Smooth muscle cell of the brain vasculature (primary cell): ENCODE measurements at places on chromosomes 11 and 22.
A peak's percentile ranks its signal among the peaks of the same experiment; 100 is the strongest.

GRCh38 chr22:38712486-38713207, 6.9 kb downstream of the GTPBP1 start:
- no peak for DNase-seq

GRCh38 chr22:31574055-31574670, 77.8 kb downstream of the SFI1 start:
- DNase-seq = no peak

GRCh38 chr11:96185220-96185768, 157.7 kb downstream of the MAML2 start:
- DNase-seq = no peak

DNA sequence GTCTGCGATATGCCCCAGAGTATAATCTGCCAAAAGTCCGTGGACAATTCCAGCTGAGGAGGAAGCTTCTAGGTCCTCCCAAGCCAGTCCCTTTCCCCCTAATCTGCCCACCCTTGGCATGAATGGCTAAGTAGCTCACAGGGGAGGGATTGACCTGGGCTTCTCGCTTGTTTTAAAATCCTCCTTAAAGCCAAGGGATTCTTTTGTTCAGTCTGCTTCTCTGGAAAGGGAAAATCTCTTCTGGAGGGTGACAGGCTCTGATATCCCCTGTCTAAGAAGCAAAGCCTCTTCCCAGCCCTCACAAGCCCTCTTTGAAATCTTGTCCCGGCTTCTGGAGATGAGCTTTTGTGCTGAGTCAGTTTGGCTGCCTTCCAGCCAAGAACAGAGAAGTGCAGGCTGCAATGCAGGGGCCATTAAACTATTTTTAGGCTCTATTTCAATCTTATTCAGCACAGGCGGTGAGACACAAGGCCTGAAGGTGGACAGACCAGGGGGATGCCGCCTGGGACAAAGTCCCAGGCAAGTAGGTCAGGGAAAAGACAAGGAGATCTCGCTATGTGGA, 23.9 kb downstream of the NEFH start:
- DNase-seq = peak; percentile 39

DNA sequence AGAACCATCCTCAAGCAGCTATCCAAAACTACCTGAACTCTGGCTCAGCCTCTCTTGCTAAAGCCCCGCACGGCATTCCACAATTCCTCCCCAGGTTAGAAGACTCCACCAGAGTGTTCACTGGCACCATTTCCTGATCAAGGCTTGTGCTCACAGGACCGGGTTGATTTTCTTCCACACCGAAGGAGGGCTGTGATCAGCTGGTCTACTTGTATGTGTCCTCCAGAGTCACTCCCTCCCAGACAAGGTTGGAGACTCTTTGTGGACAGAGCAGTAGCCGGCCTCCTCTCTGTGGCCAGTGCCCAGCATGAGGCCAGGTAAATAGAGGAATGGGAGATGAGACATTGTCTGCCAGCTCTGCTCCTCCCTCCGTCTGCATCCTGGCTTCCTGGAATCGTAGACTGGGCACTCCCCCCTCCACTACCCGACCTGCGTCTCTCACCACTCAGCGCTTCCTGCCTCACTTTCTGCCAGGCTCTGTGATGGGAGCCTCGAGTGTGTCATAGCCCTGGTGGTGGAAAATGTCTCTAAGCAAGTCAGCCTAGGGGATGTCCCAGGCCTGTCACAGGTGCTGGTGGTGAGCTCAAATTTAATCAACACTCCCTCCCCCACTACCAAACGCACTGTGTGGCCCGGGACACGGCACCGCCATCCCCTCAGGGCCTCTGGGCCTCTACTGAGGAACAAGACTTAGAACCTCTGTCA, 12.5 kb upstream of the TMPRSS6 start:
- no peak for DNase-seq

DNA sequence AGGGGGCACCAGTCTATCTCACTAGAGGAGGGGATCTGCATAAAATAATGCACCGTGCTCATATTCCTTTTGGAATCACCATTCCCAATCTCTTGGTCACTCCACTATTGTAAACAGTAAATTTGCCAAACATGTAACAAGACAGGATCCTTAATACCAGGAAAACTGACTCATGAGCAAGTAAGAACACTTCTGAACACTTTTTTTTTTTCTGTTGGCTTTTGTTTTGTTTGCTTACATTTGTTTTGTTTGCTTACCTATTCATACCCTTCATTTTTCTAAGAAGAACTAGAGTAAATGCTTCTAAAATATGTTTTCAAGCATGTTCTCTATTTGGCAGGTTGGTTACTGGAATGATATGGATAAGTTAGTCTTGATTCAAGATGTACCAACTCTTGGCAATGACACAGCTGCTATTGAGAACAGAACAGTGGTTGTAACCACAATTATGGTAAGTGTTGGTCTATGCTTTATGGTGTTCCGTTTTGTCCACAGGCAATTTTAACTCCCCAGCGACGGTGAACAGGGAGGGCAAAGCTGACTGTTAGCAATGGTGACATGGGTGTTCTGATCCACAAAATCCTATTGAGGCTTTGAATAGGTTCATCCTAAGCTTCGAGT, 111.8 kb downstream of the MSANTD4 start:
- DNase-seq = no peak

DNA sequence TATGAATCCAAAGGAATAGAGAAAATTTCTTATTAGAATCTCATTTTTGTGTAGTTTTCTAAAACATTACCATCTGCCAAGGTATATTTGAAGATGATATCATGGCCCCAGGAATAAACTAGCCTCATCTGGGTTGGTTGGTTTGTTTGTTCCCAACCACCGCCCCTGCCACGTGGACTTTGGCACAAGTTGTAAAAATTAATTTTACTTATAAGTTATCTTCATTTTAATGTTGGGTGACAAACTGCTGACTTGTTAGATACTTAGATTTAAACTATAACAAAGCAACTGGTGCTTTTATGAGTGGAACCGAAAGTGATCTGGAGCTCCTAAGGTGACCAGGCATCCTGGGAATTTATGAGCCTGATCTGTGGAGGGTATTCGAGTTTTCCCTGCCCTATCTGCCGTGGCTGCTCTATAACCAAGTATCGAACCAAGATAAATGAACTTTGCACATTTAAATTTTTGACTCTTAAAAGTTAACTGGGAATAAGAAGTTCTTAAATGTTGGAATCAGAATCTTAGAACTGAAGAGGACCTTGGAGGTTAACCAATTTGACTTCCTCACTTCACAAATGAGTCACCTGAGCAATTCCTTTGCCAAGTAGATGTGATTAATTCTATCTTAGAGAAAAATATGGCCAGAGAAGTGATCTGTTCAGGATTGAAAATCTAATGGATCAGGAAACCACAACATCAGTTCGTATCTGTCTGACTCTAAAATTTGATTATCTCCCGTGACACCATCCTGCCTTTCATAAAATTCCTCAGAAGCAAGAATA, 129.1 kb upstream of the ARHGAP42 start:
- no peak for DNase-seq

DNA sequence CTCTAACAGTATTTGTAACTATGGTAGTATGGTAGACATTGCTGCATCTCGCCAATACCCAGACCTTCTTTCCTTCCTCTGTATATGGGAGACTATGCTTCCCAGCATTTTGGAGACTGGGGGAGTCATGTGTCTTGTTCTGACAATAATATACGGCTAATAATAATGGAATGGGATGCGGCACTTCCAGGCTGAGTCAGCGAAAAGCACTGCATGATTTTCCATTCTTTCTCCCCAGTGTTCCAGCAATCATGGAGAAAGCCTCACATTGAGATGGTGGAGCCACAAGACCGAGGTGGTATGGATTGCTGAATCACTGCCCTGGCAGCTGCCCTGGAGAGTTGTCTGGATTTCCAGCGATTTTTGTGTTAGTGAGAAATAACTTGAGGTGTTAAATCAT, 77.1 kb upstream of the FIBIN start:
- DNase-seq = no peak

- no peak for DNase-seq
Observed at GRCh38 chr11:63961608-63962412, 12.6 kb upstream of the COX8A start.

DNA sequence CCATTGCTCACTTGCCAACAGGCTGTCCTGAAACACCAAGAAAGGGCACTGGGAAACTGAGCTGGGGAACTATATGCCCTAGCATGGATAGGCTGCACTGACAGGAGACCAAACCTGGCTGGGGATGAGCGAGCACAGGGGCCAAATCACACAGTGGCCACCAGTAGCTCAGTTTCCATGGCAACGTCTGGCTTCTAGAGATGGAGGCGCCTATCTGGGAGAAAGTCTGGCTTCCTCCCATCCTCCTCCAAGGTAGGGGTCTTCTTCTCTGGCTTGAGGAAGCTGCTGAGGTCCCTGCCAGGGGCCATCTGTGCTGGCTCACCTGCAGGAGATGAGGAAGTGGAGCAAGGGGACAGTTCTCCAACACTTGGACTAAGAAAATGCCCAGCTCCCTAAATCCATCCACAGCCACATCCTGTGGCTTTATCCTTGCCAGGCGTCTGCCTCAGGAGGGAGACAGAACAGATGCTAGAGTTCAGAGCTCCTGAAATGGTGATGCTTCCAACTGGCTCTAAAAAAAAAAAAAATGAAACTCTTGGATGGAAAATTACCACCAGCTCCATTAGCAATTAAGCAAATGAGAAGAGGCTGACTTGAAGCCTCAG, 48.3 kb downstream of the SYT13 start:
- no peak for DNase-seq

DNA sequence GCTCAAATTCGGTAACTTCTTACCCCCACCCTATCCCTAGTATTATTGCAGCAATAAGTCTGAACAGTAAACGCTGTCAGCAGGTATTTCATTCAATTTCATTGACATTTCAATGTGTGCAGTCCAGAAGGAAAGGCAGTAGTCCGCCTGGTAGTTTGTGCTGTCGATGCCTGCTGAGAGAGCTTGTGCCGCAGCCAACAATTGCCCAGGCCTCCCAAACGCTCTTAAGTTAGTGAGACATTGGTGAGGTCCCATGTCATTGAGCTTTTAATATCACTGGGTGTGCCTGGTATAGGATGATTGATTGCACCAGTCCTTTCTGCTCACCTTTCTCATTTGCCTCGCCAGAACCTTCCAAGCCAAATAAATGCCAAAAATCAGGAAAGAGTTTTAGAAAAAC, 28.1 kb downstream of the ALKBH3 start:
- no peak for DNase-seq

DNA sequence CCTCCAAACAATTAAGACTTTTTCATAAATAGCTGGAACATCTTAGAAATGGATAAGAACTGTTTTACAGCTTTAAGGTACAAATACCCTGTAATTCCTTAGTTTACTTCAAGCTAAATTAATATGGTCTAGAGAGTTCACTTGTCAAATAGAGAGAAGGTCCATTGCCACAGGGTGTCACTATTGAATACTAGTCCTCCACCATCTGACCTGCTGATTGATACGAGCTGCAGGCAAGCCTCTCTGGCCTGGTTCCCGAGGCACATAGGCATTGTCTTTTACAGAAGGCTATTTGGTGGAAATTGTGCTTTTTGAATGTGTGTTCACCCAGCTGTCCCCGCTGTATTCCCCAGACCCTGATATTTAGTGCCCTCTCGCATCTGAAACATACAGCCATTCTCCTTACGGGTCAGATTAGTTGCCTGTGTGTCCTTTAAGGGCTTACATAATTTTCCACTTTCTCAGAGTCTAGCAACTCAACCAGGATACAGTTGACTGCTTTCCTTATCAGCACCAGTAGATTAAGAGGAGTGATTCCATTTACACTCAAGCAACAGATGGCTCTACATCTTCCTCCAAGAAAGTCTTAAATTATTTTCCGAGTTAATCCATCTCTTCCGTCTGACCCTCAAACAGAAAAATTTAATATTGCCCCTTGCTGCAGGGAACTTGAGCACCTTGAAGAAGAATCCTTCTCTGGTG, 788.8 kb upstream of the FAT3 start:
- DNase-seq = no peak

DNA sequence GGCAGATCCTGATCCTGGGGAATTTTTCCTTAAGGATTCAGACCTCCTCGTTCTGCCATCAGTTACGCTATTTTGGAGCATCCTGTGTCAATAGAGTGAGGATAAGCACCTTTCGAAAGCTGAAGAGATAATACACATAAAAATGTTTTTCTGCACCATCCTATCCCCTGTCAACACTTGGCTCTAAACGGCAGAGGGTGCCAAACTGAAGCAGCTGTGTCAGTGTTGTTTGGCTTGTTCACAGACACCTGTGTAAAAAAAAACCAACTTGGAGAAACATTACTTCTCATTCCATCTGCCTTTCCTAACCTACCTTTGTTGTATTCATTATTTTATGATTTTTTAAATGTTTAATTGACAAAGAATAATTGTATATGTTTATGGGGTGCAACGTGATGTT, 417.0 kb upstream of the DDI1 start:
- DNase-seq = no peak

DNA sequence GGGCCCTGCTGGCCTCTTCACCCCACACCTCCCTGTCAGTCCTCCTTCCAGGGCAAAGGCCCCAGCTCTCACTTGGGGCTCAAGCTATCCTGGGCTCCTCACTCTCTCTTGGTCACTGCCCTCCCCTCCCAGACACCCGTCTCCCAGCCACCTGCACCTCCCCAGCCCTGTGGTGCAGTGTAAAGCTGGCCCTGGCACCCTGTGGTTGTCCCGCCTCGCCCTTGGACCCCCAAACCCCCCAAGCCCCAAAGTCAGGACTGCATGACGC, 16.8 kb upstream of the PPARA start:
- no peak for DNase-seq

GRCh38 chr22:18023509-18024275, 669 bp downstream of the MICAL3 start:
- DNase-seq = no peak

GRCh38 chr11:6654281-6655019, 1.2 kb downstream of the DCHS1 start:
- DNase-seq = no peak

DNA sequence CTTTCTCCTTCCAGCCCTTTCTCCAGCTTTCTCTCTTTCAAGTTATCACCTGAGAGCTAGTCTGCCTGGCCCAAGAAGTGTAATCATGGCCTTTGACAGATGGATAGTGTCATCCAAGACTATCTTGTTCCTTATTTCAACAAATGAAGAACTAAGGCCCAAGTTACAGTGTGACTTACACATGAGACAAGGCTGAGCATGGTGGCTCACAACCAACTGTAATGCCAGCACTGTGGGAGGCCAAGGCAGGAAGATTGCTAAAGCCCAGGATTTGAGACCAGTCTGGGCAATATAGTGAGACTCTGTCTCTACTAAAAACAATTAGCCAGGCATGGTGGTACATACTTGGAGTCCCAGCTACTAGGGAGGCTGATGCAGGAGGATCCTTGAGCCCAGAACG, 3.7 kb upstream of the RANGAP1 start:
- no peak for DNase-seq

- DNase-seq = no peak
Observed at GRCh38 chr22:22888571-22889353, 1.1 kb downstream of the IGLL5 start.

GRCh38 chr11:872799-873198, 30.1 kb downstream of the TSPAN4 start:
- no peak for DNase-seq

GRCh38 chr22:47041271-47042115, 279.0 kb downstream of the TBC1D22A start:
- no peak for DNase-seq

DNA sequence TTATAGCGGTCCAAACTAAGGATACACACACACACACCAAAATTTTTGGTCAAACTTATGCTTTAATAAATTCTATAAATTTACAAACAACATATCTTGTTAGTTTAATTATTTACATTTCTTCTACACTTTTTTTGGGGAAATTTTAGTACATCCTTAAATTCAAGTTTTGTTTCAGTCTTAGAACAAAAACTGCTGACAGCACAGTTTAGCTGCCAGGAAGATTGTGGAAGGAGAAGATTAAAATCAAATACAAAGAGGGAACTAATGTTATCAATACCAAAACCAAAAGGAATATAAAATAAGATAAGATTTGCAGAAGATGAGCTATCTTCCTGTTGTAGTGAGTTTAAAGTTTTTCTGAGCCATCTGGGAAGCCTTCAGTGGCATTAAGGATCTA, 368.8 kb downstream of the AASDHPPT start:
- no peak for DNase-seq
